NCI-H1105 (cell line): ENCODE measurements at places on chromosomes 1 and 21.

GRCh38 chr1:219126377-219126776 is 47.3 kb upstream of the LYPLAL1 start:
- no peak for DNase-seq

- DNase-seq, result no peak
Observed at GRCh38 chr1:227805606-227806197, 9.8 kb upstream of the PRSS38 start.

DNA sequence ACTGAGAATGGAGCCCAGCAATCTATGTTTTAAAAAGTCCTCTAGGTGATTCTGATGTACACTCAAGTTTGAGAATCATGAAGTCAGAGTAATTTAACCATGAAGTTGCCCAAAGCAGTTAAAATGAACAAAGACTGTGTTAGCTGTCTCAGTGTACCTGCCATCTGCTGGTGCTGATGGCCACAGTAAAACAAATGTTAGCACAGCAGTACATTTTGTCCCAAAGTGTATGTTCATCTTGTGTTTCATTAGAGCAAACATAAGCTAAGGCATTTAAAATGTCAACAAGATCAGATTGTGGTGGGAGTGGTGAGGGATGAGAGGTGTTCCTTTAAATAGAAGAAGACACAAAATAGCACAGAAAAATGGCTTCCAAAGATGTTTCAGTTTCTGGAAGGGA is 31.1 kb downstream of the FYB2 start:
- no peak for DNase-seq

- DNase-seq, result no peak
Observed at GRCh38 chr1:175530183-175530582, 213.2 kb downstream of the TNR start.

GRCh38 chr1:173258479-173259264 is 51.5 kb upstream of the TNFSF4 start:
- no peak for DNase-seq

GRCh38 chr1:109784551-109785252 is 21.0 kb upstream of the EPS8L3 start:
- no peak for DNase-seq

- peak; percentile 38 for DNase-seq
Observed at GRCh38 chr1:164587617-164588501, 28.9 kb downstream of the PBX1 start.
